Stimulated activated CD4-positive, alpha-beta T cell treated with anti-CD3 and anti-CD28 coated beads, Interleukin-4, amount 100 ng/mL, for 24 hours (primary cell): ENCODE measurements at places on chromosomes 2 and 18.

DNA sequence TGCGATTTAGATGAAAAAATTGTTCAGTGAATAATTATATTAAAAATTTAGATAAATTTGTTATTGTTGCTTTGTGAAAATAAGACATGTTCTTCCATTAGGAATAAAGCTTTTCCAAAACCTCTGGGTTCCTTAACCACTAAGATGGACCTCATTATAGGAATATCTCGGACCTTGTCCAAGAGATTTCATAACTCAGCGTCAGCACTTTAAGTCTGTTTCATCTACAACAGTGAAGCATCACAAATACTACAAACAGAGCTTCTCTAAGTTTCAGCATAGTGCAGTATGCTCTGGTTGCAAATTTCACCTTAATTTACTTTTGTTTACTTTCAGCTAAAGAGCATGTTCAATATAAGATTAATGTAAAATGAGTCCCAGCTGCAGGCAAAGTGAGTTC lies 150.3 kb downstream of the UBE2E3 start:
- no peak for DNase-seq

DNA sequence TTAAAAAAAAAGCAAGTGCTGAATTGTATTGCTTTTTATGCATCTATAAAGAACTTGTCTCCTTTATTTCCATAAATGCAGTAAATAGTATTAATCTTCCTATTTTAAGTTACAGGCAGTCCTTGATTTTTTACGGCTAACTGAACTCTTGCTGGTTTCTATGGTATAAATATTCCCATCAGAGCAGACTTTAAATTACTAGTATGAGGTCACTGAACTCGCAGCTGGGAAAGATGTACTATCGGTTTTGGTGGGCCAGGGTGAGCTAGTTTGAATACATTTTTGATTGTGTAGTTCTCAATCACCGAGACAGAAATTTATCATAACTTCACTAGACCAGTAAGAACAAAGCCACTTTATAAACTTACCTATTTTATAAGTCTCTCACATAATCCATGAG lies 20.9 kb upstream of the KDSR start:
- no peak for DNase-seq

DNA sequence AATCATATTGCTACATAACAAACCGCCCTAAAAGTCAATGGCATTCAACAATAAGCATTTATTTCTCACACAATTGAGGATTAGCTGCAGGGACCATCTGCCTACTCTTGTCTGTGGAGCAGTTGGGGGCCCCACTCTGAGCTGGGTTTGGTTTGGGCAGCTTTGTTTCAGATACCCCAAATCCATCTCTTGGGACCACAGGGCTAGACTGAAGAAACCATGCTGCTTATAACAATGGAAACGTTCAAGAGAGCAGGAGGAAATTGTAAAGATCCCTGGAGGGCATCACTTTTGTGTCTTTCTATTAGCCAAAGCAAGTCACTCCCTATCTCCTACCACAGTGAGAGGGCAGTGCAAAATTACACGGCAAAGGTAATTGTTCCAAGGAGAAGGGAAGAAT lies 146.5 kb upstream of the MGAT5 start:
- DNase-seq: no peak

- DNase-seq: no peak
Observed at GRCh38 chr2:191204433-191204832, 40.8 kb upstream of the MYO1B start.

GRCh38 chr2:216436383-216436782 lies 24.1 kb downstream of the SMARCAL1 start:
- no peak for DNase-seq

DNA sequence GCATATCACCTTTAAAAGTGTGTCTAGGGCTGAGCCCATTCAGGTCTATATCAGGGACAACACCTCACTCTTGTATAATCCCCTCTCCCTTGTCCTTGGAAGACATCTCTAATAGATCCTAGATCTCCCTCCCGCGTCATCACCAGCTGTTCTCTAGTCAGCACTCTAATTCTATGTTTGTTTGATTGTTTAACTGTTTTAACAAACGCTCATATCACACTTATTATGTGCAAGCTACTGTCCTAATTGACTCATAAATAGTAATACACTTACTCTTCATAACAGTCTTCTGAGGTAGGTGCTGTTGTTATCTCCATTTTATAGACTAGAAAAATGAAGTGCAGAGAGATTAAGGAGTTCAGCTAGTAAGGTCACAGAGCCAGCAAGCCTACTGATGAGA lies 1.6 kb upstream of the ERMN start:
- no peak for DNase-seq

- DNase-seq: no peak
Observed at GRCh38 chr2:230627806-230628724, 84.6 kb upstream of the CAB39 start.

DNA sequence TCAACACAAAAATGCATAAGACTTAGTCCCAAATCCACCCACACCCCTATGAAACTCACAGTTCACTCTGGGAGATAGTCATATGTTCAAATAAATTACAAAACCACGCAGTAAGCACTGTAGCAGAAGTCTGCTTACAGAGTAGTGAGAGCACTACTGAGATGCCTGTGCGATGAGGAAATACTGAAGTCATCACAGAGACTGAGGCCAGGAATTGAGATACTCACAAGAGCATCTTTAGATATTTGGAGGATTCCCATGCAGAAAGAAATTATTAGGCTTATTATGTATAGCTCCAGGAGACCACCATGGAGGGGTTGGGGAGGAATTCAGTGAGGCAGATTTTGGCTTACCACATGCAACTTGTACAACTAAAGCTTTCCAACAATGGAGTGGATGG lies 82.3 kb downstream of the ANTXR1 start:
- no peak for DNase-seq

GRCh38 chr18:24127735-24128134 lies 11.1 kb upstream of the CABYR start:
- no peak for DNase-seq

- DNase-seq: no peak
Observed at GRCh38 chr2:129904532-129905446, 74.7 kb upstream of the RAB6C start.

- DNase-seq: no peak
Observed at GRCh38 chr18:7871560-7872456, 304.7 kb downstream of the PTPRM start.

DNA sequence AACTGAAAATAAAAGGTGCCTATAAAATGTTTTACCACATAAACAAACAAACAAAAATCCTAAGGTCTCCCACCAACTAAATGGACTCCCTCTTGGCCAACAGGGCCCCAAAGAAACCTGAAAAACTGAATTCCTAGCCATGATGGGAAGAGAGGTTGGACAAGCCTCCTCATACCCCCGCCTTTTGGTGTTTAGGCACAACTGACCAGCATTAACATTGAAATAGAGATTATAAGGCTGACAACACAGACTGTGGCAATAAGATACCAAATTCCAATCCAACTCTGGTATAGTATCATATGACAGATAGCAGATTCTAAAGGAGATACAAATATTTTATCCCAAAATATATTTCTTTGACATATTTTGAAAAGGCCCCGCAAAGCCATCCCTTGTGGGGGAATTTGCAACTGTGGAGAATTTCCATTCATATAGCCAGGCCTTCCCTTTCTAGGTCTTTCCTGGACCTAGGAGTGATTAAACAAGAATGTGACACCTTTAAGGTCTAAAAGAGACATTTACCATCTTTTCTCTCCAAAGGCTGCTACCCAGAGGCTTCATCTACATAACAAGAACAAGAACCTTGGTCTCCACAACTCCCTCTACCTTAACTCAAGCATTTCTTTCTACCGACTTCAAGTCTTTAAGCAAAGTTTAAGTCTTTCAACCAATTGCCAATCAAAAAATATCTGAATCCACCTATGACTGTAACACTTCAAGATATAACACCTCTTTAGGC lies 80.0 kb downstream of the CHN1 start:
- no peak for DNase-seq

DNA sequence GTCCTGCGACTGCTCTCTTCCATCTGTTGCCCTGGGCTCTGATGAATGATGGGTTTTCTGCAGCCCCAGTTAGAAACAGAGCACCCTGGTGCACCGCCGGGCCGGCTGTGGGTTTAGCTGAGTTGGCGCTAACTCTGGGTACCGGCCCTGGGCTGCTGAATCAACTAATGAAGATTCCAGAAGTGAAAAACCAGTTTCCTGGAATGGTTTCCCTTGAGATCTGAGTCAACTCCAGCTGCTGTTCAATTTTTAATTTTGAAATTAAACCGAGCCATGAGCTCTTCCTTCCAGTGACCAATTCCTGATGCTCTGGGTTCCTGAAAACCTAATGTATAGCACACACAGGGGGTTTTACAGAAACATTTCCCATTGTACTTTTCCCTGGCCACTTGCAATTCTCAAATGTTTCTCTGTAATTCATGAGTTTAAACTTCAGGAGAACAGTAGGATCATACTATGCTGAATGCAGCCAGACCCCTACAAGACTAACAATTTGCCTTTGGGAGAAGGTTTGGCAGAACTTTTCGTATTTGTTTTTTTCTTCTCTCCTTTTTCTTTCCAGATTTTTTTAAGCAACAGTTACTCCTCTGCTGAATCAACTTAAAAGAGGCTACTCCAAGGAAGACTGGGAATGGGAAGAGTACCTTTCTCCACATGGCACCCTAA lies 5.5 kb downstream of the COL6A3 start:
- no peak for DNase-seq

DNA sequence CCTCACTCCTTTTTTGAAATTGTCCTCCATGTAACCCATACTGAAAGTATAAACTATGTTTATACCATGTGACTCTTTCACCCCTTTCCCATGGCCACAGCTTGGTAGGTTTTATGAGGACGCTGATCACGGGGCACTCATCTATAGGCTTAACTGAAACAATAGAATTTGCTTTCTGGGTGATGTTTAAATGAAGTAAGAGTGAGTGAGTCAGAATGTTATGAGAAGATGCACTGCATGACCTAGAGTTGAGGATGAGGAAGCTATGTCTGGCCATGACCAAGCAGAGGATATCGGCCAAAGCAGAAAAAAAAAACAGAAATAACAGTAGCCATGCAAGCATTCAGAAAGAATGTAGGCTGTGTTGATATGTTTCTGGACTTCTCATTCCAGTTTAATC lies 34.9 kb downstream of the SCN1A start:
- DNase-seq: no peak

DNA sequence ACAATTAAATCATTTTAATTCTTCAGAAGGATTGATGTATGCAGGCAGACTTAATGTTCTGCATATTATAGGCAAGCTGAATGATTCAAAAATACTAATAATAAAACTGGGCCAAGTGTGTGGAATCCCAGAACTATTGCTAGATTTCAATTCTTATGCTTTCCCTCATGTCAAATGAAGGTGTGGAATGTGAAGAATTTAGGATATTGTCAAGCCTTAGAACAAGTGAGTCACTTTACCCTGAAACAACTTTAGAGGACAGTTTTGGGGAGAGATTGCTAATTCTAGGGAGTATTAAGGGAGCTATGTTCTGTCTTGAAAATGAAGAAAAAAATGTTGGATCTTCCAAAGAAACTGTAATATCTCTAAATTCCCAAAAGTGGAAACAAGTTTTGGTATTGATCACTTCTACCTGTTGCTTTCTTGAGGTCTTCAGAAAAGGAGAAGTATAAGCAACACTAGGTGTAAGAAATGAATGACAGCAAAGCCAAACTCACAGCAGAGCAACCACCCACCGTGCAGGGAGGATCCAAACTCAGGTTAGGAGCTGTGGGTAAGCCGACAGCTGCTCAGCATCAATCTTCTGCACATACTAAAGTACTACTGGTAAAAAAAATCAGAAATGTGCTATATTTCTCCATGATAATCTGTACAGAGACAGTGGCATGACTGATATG lies 818.1 kb downstream of the SLC4A3 start:
- no peak for DNase-seq

DNA sequence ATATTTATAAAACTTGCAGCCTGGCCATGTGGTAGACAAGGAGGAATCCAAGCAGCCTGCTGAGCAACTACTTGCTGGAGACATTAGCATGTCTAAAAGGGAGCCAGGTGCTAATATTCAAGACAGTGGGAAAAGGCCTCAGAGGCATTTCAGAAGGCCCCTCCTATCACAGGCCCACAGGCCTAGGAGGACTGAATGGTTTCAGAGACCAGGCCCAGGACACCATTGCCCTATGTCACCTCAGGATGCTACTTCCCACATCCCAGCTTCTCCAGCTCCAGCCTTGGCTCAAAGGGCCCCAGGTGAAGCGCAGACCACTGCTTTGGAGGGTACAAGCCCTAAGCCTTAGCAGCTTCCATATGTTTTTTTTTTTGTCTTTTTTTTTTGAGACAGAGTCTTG lies 39.0 kb downstream of the TPRKB start:
- DNase-seq: no peak

DNA sequence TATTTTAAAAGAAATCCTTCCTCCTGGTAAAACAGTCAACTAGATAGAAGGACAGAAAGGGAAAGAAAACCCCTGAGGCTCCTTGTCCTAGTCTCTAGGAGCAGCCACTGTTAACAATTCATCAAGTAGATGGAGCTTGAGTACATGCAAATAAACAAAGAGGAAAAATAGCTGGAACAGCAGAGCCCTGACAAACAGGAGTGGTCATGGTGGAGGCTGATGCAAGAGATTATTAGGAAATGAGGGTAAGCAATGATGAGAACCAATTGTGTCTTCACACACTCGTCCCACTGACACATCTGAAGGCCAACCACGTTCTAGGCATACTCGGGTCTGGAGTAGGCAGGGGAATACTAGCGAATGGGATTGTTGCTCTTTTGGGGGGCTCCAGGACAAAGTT lies 9.2 kb downstream of the DLGAP1 start:
- no peak for DNase-seq

DNA sequence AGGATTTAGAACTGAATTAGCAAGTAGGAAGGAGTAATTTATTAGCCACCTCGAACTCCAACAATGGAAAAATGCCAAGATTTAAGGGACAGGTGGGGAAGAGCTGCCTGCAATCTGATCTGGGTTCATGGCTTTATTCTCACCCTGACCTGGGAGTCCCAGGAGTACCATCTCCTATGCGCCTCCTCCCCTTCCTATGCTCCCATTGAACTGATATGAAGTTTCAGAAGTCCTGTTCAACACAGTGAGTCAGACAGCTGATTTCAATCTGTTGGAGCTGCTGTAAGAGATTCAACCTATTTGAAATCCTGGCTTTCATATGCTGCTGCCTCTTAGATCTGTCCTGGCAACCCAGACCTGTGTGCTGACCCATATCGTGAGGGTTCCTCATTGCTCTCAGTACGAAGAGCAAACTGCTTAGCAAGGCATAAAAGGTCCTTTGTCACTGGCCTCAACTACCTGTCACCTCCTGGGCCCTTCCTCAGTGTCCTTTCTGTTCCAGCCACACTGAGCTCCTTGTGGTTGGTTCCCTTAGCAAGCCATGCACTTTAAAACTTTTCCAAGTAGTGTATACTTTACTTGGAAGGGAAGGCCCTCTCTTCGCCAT lies 15.9 kb upstream of the CD28 start:
- no peak for DNase-seq

- DNase-seq: no peak
Observed at GRCh38 chr2:108701208-108701607, 18.1 kb upstream of the RANBP2 start.

- DNase-seq: no peak
Observed at GRCh38 chr2:28580078-28580477, 84.2 kb downstream of the PLB1 start.

DNA sequence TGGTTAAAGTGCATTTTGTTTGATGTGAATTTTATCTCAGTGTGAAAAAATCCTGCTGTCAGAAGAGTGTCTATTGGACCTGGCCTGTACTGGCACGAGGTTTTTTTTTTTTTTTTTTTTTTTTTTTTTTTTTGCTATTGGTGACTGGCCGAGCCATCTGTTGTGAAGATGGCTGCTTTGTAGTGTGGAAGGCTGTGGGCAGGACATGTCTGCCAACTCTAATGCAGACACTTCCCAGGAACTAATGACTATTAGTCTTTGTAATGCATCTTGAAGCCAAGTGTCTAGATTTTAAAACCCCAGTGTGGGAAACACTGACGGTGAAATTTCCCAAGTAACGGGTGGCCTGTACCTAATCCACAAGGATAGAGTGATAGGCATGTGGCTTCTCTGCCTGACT lies 34.3 kb downstream of the ZAP70 start:
- no peak for DNase-seq
